ENCODE measurements at places on chromosomes 12 and 14.

- DNase-seq = no peak
Measured at GRCh38 chr12:89690925-89691324, 17.7 kb downstream of the ATP2B1 start.

GRCh38 chr14:32075672-32076277, 1.3 kb upstream of the ARHGAP5 start:
- DNase-seq = no peak

- DNase-seq = no peak
Measured at GRCh38 chr12:70444903-70445302, 78.8 kb downstream of the KCNMB4 start.

- DNase-seq = peak; percentile 65
Measured at GRCh38 chr12:122190842-122191668, 8.1 kb downstream of the LRRC43 start.

DNA sequence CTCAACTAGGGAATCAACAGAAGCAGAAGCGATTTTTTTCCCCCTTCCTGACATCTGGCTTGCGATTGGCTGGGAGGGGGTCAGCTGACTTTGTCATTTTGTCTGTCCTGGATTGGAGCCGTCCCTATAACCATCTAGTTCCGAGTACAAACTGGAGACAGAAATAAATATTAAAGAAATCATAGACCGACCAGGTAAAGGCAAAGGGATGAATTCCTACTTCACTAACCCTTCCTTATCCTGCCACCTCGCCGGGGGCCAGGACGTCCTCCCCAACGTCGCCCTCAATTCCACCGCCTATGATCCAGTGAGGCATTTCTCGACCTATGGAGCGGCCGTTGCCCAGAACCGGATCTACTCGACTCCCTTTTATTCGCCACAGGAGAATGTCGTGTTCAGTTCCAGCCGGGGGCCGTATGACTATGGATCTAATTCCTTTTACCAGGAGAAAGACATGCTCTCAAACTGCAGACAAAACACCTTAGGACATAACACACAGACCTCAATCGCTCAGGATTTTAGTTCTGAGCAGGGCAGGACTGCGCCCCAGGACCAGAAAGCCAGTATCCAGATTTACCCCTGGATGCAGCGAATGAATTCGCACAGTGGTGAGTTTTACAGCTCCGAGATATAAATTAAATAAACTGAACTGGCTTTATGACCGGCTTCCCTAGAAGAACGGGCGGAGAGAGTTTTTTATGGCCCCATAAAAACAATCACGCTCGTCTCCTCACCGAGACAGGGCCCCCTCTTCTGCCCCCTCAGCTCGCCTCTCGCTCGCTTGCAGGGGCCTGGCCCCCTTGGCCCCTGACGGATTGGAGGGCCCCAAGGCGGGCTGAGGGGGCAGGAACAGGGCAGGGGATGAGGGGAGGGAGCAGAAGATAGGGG, at the start of gene HOXC6:
Gene HOXC6 (plus strand): TSS at position 127 of the 888 bp plus-strand sequence. CDS start 82 bp downstream, at position 209.
- DNase-seq = no peak

Data from activated CD4-positive, alpha-beta T cell treated with anti-CD3 and anti-CD28 coated beads, Interleukin-2, amount 50 U/mL, for 4 hours (primary cell).